T-helper 17 cell (primary cell): ENCODE measurements at places on chromosomes 2 and 18. TPM values are rescaled to one million over a fixed set of nuclear protein-coding genes. Genes with fewer than 3 reads are reported as not detected.

GRCh38 chr2:70717431-70718038 lies 50.5 kb downstream of the ADD2 start:
- DNase-seq = no peak

- DNase-seq = no peak
These were observed 207.1 kb downstream of the KCNS3 start for GRCh38 chr2:18085593-18085992.

The ANKRD30B gene
- total RNA-seq = not detected

DNA sequence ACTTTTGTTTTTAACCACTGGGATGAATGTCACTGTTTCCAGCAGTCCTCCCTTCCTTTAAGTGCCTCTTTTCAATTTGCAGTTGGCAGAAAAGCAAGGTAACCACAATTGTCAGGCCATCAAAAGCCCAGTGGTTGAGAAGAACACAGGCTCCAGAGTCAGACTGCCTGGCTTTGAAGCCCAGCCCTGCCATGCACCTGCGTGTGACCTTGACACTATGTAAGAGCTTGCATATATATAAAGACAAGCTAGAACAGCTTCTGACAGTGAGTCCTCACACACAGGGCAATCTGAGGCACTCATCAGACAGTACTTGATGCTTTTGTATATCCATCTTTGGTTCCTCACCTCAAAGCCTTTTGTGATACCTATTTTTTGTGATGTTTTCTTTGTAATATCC lies 11.0 kb downstream of the CCBE1 start:
- no peak for DNase-seq

DNA sequence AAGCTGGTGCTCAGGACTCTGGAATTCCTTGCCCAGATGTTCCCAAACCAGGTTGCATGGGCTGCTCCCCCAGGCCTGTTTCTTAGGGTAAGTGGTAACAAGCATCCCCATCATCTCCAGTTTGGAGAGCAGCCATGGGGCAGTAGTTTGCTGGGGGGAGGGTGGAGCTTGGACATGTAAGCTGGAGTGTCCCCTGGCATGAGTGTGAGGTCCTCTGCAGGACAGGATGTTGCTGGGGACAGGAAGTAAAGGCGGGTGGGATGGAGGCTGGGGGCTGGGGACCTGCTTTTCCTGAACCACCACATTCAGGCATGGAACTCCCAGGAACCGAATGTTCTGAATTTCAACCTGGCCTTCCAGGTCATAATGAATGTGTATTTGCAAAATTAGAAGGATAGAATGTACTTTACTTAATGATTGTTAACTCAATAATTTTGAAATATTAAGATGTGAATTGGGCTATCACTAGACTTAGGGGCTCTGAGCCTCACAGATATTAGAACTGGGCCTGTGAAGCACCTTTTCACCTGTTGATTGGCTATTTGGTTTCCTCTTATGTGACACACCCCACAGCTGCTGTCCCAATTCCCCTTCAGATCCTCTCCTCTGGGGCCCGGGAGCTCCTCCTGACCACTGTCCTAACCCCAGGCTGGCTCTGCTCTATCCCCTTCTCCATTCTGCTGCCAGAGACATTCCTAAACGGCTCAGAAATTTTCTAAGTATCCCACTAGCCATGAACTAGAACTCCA lies 66.4 kb upstream of the EPAS1 start:
- no peak for DNase-seq
